NCI-H2081 treated with DMSO at 0.1 percent for 48 hours (cell line): ENCODE measurements at places on chromosomes 13 and 19.

DNA sequence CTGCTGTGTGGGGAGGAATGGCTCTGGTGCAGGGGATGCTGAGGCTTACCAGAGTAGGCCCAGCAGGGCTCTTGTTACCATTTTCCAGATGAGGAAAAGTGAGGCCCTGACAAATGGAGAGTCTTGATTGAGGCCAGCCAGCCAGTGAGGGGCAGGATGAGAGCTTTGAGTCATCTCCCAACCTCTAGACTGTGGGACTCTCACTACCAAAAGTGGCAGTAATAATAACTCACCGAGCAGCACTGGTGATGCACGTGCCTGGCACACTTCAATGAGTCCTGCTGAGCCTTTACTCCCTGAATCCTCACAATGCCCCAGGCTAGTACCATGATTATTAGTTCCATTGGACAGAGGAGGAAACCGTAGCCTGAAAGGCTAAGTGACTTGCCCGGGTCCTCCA is 7.8 kb downstream of the CIC start:
- DNase-seq, result no peak

- no peak for DNase-seq
Measured at GRCh38 chr19:15123900-15124299, 16.7 kb downstream of the SYDE1 start.

DNA sequence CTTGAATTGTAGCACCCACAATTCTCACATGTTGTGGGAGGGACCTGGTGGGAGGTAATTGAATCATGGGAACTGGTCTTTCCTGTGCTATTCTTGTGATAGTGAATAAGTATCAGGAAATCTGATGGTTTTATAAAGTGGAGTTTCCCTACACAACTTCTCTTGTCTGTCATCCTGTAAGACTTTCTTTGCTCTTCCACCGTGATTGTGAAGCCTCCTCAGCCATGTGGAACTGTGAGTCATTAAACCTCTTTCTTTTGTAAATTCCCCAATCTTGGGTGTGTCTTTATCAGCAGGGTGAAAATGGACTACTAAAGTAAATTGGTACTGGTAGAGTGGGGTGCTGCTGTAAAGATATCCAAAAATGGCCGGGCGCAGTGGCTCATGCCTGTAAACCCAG is 215.6 kb downstream of the LIG4 start:
- DNase-seq, result no peak

- DNase-seq, result no peak
Measured at GRCh38 chr13:25951831-25952230, 100.0 kb downstream of the SHISA2 start.

DNA sequence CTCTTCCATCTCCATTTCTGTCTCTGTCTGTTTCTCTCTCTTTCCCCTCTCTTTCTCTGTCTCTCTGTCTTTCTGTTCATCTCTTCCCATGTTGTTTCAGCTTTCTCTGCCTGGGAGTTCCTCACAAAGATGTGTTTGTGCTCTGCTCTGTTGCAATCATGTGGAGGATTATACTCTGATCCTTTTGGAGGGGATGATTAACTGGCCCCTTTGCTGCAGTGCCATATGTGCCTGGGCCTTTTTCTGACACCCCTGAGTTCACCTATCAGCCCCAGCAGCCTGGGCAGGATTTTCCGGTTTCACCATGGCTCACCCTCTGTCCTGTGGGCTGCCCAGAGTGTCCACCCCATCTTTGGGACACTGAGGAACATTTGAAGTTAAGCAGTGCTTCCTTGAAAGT is 9.0 kb upstream of the TEX26 start:
- no peak for DNase-seq

DNA sequence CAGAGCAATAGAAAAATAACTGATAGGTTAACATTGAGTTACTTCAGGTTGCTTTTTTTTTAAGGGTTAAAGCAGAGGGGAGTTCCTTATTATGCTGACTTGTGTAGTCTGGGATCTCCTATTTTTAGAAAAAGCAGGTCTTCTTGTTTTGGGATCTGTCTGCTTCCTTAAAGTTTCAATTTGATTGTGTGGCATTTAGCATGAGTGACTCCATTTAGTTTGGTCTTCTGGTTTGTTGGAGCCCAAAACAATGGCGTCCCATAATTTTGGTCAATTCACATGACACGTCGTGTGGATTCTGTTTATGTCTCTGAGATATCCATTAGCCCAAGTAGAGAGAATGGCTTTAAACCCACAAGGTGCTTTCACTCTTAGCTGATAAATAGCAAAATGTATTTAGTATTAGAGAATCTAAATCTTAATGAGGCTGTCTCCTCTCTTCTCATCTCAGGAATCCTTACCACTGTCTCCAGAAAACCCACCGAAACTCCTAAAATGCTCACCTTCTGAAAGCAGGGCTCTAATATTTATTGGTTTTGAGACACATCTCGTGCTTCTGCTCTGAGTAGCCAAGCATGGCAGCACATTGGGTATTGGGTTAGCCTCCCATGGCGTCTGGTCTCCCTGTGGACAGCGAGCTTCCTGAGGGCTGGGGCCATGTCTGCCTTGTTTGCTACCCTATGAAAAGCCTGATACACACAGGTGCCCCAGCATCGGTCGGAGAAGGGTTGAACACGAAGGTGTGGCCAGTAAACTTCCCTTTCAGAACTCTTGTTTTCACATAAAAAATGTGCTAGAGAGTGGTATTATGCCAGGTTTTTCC is 67.2 kb upstream of the GPR183 start:
- no peak for DNase-seq

GRCh38 chr13:43305416-43305815 is 282.0 kb downstream of the DNAJC15 start:
- DNase-seq, result no peak

DNA sequence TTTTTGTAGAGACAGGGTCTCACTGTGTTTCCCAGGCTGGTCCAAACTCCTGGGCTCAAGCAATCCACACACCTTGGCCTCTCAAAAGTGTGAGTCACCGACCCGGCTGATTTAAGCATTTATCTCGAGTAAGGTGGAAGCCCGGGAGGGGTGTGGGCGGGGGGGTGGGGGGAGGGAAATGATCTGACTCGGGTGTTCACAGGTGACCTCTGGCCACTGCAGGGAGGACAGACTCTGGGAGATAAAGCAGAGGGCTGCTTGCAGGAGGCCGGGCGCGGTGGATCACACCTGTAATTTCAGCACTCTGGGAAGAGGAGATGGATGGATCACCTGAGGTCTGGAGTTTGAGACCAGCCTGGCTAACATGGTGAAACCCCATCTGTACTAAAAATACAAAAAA is 7.9 kb downstream of the DENND1C start:
- DNase-seq, result no peak

- no peak for DNase-seq
Measured at GRCh38 chr19:28485292-28485691, 727.7 kb downstream of the UQCRFS1 start.

DNA sequence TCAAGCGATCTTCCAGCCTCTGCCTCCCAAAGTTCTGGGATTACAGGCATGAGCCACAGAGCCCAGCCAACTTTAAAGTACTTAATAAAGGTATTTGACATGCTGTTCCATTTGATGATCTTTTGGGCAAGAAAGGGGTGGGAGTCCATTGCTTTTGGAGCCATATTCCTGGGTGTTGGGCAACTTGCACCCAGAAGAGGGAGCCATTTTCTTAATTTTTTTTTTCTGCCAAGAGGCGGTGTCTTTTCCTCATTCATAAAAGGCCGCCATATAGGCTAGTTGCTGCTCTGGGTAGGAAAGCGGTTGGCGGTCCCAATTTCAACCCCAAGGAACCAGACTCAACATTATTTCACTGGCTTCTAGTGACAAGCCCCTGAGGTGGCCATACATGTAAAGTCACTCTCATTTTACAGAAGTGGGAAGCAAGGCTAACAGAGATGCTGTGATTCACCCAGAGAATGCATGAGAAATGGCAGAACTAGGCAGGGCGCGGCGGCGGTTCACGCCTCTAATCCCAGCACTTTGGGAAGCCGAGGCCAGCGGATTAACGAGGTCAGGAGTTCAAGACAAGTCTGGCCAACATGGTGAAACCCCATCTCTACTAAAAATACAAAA is 139.6 kb downstream of the CACNA1A start:
- no peak for DNase-seq

DNA sequence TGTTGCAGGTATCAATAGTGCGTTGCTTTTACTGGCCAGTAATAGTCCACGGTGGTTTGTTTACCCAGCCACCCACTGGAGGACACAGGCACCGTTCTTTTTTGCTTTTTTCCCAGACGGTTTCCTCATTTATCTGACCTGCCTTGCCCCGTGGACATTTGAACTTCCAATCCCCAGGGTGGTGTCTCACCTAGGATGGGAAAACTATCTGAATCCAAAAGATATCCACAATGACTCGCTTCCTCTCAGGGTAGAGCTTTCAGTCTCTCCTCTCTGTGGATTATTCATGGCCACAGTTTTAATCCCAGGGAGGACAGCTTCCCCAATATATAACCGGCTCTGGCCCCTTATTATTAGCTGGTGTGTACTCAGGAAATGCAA is 170.8 kb downstream of the FOXO1 start:
- no peak for DNase-seq

- no peak for DNase-seq
Measured at GRCh38 chr13:21361706-21362105, 97.4 kb downstream of the ZDHHC20 start.

DNA sequence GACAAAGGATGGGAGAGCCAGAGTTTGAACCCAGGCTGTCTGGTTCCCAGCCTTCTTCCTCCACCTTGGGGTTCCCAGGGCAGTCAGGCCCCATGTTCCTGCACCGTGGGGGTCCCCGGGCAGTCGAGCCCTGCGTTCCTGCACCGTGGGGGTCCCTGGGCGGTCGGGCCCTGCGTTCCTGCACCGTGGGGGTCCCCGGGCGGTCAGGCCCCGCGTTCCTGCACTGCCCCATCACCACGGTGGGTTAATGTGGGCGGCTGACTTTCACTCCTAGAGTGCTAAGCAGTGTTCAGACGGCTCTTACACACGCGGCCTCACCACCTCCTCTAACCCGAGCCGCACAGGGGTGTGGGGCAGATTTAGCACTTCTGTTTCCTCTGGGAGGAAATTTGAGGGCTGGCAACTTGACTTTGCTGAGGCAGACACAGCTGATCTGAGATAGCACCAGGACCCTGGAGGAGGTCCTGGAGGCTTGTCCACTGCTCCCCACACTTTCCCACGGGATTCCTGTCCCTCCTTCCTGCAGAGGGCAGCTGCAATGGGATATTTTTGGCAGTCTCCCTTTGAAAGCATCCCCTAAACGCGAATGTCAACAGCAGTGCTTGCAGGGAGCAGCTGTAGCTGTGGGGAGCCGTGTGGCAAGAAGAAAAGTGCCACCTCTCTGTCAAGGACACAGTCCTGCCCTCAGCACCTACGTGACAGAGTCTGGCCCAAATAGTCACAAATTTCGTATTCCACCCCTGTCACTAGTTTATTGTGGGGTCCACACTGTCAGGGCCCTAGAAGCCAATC is 239.4 kb downstream of the TEX29 start:
- no peak for DNase-seq

DNA sequence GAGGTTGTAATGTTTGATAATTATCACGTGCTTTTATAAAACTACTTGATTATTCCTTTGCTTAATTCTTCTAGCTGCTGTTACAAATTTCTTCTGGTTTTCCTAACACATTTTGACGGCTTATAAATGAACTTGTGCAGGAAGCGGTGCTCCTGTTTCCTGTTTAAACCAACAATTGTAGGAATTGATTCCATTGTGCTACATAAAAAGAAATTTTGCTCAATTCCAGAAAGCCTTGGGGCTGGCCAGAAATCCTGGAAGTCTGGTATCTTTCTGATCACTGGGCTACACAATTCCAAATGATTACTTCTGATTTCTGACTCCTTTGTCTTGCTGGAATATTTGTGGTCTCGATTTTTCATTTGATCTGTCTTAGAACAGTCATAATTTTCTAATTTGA is 14.9 kb downstream of the RFC3 start:
- no peak for DNase-seq
